ENCODE measurements at places on chromosomes 12 and 14.

- no peak for DNase-seq
These were observed 18.8 kb upstream of the MAGOHB start for GRCh38 chr12:10632226-10632625.

- no peak for DNase-seq
These were observed 14.9 kb upstream of the SLC6A12 start for GRCh38 chr12:228846-229200.

DNA sequence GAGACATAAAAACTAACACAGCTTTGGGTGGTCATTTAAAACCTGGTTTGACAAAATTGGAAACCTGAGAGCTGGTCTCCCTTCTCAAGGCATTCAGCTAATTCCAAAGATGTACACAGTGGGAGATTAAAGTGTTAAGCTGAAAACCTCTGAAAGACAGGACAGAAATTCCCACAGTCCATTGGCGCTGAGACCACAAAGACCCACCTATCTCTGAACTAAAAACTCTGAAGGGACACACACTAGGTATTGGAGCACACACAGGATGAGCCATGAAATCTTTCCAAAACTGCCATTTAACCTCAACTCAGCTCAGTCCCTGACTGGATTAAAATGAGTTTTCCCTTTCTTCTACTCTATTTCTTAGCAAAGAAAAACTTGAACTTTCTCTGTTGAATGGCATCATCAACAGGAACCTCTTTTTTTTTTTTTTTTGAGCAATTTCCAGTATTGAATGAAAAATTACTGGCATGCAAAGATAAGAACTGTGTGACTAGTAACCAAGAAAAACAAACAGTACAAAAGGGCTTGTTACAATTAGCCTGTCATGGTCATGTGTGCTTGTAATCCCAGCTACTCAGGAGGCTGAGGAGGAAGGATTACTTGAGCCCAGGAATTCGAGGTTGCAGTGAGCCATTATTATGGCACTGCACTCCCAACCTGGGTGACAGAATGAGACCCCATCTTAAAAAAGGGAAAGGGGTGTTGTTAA is 82.4 kb downstream of the IPO8 start:
- peak; percentile 24 for DNase-seq

DNA sequence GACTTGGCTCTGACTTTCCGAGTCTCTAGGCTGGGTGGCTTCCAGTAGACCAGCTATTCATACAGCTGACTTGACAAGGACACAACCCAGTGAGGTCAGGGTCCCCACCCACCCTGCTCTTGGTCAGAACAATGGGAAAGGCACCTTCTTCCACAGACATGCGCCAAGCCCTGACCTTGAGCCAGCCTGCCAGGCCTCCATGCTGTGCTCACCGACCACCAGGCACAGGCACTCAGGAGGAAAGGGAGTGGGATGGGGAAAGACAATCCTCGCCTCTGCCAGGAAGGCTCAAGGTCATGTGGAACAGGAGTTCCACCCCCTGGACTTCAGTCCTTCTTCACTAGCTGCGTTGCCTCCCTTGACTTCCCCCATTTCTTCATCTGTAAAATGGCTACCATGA is 31.4 kb downstream of the GALNT16 start:
- no peak for DNase-seq

DNA sequence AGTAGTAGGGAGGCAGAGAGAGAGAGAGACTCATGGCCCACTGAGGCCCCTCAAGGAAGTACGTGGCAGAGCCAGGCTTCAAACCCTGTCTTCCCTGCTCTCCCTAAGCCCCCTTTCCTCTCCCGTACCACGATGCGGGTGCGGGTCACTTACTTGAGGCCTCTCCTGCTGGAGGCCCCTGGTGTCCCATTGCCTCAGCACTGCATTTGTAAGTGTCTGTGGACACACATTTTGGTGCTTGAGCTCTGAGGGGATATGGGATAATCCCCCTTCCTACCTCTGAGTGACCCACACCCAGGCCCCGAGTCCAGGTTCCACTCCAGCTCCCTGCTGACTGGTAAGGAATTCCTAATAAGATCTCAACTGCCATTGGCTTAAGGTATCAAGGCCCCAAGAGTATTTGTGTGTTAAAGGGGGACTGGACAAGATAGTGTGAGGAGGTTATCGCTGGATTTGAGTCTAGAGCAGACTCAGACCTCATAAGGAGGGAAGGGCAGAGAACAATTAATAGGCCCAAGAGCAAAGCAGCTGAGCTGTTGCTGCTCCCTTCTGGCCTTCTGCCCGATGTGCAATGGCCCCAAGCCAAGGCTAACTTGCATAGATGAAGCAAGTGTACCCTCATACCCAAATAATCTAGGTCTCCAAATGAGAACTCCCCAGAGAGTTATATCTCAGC is 71.9 kb downstream of the CRACR2A start:
- DNase-seq: peak; percentile 60

DNA sequence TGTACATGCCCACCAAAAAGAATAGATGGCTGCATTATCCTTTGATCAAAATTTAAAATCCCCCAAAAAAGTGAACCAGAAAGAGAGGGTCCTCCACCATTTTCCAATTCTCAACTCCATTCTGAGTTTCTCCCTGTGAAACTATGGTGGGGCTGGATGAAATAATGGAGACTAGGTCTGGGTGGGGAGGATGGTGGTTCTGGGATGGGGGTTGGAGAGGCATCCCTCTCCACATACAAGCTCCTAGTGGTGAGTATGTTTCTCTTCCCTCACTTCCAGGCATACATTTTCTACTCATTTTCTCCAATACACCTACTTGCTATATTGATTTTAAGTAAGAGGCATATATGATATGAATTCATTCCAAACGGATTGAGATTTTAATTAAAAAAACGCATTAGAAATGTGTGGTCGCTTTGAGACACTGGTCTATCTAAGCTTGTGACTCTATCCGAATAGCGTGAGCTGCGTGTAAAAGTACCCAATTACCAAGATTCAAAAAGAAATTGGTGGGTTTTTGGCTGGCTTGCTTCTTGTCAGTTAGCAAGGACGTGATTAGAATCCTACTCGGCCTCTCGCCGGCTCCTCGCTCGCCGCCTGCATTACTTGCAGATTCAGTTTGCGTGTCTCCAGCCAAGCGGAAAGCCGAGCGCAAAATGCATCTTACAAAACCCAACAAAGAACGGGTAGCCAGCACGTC is 3.4 kb downstream of the ASCL1 start:
- DNase-seq: no peak

GRCh38 chr12:68391937-68392336 is 59.8 kb upstream of the MDM1 start:
- DNase-seq: no peak

- no peak for DNase-seq
These were observed 11.3 kb downstream of the ATP2B1 start for GRCh38 chr12:89697296-89697695.

GRCh38 chr14:20563971-20564370 is 3.1 kb upstream of the RNASE9 start:
- no peak for DNase-seq

GRCh38 chr12:110449799-110450497 is at the start of gene ARPC3:
Gene ARPC3, minus strand, starts transcription at chr12:110450337. Its CDS starts 77 bp downstream, at chr12:110450260.
- DNase-seq: peak; percentile 96

DNA sequence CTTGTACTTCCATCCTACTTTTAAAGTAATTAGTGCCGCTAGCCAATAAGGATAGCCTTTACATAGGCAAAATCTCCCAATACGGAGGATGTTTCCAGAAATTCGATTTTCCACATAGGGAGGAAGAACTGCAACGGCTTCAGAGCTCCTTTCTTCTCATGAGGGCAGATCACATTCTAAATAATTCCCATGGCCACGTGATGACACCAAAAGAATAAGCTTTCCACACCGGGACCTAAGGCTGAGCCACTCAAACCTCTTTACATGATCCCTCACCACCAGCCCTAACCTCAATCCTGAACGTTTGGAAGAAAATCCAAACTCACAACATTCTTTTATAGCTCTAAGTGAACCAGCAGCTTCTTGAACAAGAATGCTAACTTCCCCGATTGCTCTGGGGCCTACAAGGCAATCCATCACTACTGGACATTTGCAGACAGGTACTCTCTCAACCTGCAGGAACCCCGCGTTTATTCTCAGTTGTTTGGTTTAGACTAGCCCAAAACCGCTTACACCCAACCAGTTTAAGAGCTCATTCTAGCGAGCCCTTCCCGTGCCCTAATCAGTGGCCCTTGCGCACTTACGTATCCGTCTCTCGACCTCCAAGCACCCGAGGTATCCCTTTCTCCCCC is 884 bp downstream of the CAPRIN2 start:
- no peak for DNase-seq

- DNase-seq: peak; percentile 77
These were observed 7.9 kb downstream of the SETD1B start for GRCh38 chr12:121811434-121812319.

DNA sequence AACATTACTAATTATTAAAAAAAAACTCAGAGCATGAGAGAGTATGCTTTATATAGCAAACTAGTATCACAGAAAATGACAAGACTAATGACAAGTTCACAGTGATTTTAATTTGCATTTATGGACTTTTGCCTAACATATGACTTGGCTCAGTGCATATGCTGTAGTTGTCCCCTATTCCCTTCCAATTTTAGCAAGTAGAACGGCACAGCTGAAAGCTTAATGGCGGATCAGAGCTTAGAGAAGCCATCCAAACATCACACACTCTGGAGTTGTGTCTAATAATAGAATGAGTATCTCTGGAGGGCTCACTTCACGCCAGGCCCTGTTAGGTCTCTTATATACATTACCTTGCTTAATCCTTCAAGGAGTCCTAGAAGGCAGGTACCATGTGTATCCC is 13.3 kb downstream of the CNIH1 start:
- DNase-seq: no peak

DNA sequence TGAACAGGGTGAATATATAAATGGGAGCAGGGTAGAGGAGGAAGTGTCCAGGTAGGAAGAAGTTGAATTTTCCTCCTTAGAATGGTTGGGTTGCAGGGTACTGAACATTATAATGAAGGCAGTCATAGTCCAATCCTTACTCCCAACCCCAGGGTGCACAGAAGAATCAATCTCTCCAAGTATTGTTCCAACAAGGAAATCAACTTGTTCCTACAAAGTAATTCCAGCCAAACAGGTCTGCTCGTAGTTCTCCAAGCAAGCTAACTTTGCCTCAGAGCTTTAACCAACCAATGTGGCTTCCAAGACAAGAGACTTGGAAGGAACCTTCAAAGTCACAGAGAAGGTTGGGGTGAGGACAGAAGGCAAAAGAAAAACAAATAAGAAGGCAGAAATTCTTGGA is 527.2 kb downstream of the MED13L start:
- DNase-seq: no peak

DNA sequence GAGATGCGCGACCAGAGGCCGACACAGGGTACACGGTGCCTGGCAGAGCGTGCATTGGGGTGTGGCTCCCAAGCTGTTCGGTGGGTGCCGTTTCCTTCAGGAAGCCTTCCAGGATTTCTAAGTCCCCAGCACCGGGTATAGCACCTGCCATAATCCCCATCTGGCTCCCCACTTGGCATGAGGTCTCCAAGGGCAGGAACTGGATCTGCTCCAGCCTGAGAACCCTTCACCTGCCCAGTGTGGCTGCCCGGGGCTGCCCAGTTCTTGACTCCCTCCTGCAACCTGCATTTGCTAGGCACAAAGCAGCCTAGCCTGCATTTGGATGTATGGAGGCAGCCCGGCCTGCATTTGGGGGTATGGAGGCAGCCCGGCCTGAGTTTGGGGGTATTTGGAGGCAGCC is 69.7 kb downstream of the RFLNA start:
- no peak for DNase-seq

GRCh38 chr12:118188690-118189371 is 52.9 kb downstream of the PEBP1 start:
- DNase-seq: peak; percentile 35

DNA sequence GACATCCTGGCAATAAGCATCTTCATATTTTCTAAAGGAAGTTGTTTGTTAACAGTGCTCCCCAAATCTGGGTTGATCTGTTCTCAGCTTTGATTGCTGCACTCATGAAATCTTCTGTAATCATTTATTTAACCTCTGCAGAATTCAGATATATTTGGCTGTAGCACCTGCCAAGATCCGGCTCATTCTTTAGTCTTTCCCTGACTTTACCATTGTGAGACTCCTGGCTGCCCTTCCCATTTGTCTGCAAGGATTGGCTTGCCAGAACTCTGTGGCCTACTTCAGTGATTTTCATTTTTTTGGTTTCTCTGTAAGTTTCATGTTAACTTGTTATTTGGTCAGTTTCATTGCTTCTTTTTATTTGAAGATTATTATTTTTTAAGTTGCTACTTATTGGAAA is 191.2 kb upstream of the PLXNC1 start:
- DNase-seq: peak; percentile 5

GRCh38 chr14:31965071-31965734 is 111.9 kb upstream of the ARHGAP5 start:
- no peak for DNase-seq

DNA sequence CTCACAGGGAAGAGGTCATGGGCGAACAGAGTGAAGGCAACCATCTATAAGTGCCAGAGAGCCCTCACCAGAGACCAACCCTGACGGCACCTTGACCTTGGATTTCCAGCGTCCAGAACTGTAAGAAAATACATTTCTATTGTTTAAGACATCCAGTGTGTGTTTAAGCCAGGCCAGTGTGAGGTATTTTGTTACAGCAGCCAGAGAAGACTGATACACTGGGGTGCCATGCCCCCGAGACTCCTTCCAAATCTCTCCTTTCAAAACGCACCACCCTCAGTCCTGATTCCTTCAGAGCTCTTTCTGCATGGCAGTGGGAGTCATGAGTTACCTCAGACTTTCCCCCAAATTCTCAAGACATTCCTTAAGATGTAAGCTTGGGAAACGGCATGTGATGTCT is 2.5 kb upstream of the SERPINA5 start:
- no peak for DNase-seq

DNA sequence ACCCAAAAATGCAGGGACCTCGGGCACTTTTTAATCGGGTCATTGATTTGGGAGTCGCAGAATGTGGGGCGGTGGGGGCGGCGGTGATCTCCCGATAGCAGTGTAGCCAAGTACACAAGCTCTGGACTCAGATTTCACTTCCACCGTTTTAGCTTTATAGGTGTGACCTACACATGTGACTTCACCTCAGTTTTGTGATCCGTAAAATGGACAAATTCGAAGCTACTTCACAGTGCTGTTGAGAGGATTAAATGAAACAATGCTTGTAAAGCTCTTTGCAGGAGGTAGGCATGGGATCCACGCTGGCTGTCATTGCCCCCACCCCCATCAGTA is 478 bp downstream of the RITA1 start:
- no peak for DNase-seq

DNA sequence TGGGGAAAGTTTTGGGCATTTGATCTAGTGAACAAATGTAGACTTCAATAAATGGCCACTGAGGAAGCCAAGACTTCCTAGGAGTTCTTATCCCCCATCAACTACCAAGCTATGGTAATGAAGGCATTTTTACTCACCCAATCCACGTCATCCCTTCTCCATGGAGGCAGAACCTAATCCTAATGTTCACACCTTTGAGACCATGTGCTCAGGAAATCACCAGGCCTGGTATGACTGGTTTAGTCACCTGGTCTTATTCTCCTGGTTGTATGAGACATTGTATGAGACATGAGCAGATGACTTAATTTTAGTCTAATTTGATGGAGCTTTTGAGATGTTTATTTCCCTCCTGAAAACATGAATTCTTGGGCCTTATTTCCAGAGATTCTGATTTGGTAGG is 88.6 kb downstream of the PAX9 start:
- no peak for DNase-seq

All from body of pancreas (tissue), 4 donors.